ENCODE measurements at places on chromosomes 4 and X.
A peak's percentile ranks its signal among the peaks of the same experiment; 100 is the strongest.

GRCh38 chr4:126180642-126181041 lies 865.9 kb downstream of the FAT4 start:
- DNase-seq = no peak
- no peak overlapping the region for H3K4me3 ChIP-seq
- no peaks in the 10 kb centered on the region for H3K27me3 ChIP-seq
- no peaks in the 10 kb centered on the region for H3K4me1 ChIP-seq
- H3K36me3 ChIP-seq = no peaks in the 10 kb centered on the region

DNA sequence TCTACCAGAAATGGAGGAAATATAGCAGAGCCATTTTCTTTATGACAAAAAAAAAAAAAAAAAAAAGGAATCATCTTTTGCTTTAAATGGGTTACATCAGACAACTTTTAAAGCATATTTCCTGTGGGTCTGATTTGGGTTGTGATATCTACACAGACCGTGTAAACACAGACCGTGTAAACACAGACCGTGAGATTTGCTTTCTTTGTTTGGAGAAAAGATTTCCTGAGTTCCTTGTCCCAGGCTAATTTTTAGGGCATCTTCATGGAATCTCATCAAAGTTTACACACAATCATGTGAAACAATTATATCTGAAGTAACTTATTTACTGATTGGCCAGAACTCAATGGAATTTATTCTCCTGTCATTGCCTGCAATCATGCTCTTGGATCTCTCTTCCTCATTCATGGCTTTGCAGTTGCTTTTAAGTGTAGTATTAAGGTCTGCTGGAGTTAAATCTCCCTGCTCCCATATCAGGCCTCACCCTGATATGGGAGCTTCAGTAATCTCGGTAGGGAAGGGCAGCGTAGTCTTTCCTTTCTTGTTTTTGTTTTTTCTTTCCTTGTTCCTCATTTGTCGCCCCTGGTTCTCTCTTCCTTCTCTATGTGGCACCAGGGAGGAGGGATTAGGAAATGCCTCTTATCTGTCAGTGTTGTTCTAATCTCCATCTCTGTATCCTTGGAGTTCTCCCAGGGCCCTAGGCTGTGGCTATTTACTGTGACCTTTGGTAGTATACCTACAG lies 248.6 kb upstream of the JADE1 start:
- H3K27me3 ChIP-seq = no peaks in the 10 kb centered on the region
- no peaks in the 10 kb centered on the region for H3K36me3 ChIP-seq
- DNase-seq = no peak
- H3K4me3 ChIP-seq = no peak overlapping the region
- H3K27ac ChIP-seq = peak overlapping the region; percentile 17

DNA sequence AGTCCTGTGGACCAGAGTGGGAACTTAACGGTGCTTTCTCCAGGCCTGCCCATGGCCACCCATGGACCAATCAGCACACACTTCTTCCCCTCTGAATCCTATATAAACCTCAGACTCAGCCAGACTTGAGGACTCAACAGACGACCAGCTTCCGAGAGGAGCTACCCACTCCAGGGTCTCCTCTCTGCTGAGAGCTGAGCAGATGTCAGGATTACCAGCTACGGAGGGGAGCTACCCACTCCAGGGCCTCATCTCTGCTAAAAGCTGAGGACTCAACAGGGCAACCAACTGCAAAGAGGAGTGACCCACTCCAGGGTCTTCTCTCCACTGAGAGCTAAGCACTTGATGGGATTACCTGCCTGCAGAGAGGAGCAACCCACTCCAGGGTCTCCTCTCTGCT lies 80.0 kb upstream of the DDX60 start:
- DNase-seq = no peak
- H3K4me1 ChIP-seq = peaks cover 3% of the 10 kb centered on the region
- H3K36me3 ChIP-seq = peaks cover 26% of the 10 kb centered on the region
- no peak overlapping the region for H3K4me3 ChIP-seq
- H3K27ac ChIP-seq = no peak overlapping the region

DNA sequence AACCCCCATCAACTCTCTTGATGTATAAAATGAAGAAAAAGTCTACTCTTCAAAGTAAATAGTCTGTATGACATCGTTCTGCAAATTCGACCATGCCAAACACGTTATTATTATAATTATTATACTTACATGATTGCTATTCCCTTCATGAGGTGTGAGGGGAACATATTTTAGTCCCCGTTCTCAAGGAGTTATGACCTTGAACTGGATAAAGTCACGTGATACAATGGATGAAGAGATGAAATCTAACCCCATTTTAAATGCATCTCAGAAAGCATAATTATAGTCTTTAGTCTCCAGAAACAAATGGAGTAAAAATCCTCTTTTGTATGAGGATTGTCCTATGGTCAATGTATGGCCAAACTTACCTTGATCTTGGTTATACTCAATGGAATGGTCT lies 250.3 kb downstream of the HS3ST1 start:
- H3K4me3 ChIP-seq = no peak overlapping the region
- no peaks in the 10 kb centered on the region for H3K36me3 ChIP-seq
- no peak for DNase-seq
- no peaks in the 10 kb centered on the region for H3K4me1 ChIP-seq
- no peaks in the 10 kb centered on the region for H3K27me3 ChIP-seq
- no peak overlapping the region for H3K27ac ChIP-seq

DNA sequence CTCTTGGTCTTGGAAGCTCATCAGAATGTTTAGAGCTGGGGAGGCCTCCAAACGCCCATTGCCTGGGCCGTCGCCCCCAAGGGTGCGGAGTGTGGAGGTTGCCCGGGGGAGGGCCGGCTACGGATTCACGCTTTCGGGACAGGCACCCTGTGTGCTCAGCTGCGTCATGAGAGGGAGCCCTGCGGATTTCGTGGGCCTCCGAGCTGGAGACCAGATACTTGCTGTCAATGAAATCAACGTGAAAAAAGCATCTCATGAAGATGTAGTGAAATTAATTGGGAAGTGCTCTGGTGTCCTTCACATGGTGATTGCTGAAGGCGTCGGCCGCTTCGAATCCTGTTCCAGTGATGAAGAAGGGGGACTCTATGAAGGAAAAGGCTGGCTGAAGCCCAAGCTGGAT lies 23.3 kb downstream of the RGS12 start:
- H3K4me1 ChIP-seq = no peaks in the 10 kb centered on the region
- H3K27me3 ChIP-seq = no peaks in the 10 kb centered on the region
- no peak overlapping the region for H3K4me3 ChIP-seq
- H3K36me3 ChIP-seq = no peaks in the 10 kb centered on the region

- H3K36me3 ChIP-seq = no peaks in the 10 kb centered on the region
- no peaks in the 10 kb centered on the region for H3K4me1 ChIP-seq
- no peak overlapping the region for H3K4me3 ChIP-seq
- no peak for DNase-seq
- H3K27me3 ChIP-seq = no peaks in the 10 kb centered on the region
Observed at GRCh38 chrX:137427426-137427778, 138.5 kb upstream of the ZIC3 start.

GRCh38 chr4:8081621-8082516 lies 76.7 kb downstream of the ABLIM2 start:
- H3K27ac ChIP-seq = no peak overlapping the region
- no peaks in the 10 kb centered on the region for H3K27me3 ChIP-seq
- no peaks in the 10 kb centered on the region for H3K4me1 ChIP-seq
- H3K4me3 ChIP-seq = no peak overlapping the region
- no peak for DNase-seq

DNA sequence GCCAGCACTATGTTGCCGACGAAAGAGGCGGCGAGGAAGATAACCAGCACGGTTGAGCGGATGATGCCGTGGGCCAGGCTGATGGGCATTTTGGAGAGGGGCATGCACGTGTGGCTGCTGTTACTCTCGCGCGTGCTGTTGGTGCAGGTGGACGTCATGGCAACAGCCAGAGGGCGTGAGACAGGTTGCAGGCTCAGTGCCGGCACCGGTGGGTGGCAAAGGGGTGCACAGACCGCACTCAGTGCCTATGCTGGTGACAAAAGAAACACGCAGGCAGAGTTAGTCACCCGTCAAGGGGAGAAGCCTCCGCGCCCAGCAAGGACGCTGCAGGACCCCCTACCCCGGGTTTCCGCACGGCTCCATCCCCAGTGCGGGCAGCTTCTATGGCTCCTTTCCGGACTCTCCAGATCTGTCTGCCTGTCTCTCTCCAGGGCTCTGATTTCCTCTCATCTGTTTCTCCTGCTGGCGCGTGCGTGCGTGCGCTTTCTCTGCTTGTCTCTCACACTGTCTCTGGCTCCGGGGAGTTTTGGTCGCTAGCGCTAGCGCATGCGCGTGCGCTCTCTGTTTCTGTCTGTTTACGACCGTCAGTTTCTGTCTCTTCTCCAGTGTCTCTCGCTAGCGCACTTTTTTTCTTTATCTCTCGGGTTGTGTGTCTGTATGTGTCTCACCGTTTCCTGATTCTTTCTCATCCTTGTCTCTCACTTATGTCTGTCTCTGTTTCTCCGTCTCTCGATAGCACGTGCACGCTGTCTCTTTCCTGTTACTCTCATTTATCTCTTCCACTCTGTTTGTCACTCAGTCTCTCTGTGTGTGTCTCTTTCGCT lies 2.1 kb downstream of the GPR101 start:
- H3K27me3 ChIP-seq = no peaks in the 10 kb centered on the region
- H3K4me3 ChIP-seq = peak overlapping the region; percentile 31

DNA sequence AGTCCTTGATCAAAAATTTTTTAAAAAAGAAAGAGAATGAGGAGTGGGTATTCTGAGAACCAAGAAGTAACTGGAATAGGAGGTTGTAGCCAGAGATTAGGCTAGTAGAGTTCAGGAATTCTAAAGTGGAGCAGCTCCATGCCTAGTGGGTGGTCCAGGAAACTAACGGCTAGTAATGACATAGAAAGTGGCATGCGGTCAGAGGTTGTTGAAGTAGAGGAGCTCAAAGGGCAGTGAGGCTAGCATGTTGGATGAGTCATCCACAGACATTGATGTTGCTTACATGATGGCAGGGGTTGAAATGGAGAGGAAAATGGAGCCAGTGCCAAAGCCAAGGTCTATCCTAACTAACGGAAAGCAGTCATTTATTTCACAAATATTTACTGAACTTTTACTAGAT lies 42.1 kb downstream of the TEX13B start:
- H3K36me3 ChIP-seq = no peaks in the 10 kb centered on the region
- DNase-seq = no peak
- H3K4me3 ChIP-seq = no peak overlapping the region
- H3K27ac ChIP-seq = no peak overlapping the region
- H3K4me1 ChIP-seq = no peaks in the 10 kb centered on the region

DNA sequence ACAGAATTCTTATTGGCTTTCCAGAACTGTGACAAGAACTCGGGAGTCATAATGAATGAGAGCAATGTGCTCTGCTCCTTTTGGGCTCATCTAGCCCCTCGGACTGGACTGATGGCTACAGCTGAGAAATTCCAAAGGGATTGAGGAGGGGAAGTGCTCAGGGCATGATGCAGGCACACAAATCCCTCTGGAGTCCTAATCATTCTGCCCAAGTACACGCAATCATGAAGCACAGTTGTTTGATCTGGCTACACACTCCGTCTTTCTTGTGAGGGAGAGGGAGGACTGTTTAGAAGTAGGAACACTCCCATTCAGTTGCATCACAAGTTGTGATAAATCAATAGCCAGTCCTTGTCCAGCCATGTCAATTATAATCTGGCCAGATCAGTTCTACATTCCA lies 237.5 kb downstream of the COL25A1 start:
- H3K4me3 ChIP-seq = no peak overlapping the region
- no peak for DNase-seq
- H3K27ac ChIP-seq = no peak overlapping the region
- H3K4me1 ChIP-seq = no peaks in the 10 kb centered on the region

DNA sequence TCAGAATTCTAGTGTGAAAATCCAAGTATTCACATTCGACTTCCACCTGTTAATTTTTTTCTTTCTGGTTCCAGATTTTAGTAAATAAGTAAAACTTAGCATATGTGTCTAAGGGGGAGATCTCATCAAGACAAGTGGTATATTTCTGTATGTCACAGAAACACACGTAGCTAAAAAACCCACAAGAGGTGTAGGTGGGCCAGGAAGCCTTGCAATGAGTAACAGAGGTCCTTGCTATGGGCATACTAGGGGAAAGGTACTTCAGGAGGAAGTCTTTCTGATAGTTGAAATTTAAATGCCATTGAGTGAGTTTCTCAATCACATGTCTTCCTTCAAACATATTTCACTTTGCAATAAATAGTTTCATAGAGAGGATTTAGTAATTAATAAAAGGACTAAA lies 315.8 kb downstream of the MID1IP1 start:
- no peak overlapping the region for H3K27ac ChIP-seq
- no peaks in the 10 kb centered on the region for H3K4me1 ChIP-seq
- no peaks in the 10 kb centered on the region for H3K36me3 ChIP-seq
- H3K27me3 ChIP-seq = no peaks in the 10 kb centered on the region
- no peak for DNase-seq
- H3K4me3 ChIP-seq = no peak overlapping the region

DNA sequence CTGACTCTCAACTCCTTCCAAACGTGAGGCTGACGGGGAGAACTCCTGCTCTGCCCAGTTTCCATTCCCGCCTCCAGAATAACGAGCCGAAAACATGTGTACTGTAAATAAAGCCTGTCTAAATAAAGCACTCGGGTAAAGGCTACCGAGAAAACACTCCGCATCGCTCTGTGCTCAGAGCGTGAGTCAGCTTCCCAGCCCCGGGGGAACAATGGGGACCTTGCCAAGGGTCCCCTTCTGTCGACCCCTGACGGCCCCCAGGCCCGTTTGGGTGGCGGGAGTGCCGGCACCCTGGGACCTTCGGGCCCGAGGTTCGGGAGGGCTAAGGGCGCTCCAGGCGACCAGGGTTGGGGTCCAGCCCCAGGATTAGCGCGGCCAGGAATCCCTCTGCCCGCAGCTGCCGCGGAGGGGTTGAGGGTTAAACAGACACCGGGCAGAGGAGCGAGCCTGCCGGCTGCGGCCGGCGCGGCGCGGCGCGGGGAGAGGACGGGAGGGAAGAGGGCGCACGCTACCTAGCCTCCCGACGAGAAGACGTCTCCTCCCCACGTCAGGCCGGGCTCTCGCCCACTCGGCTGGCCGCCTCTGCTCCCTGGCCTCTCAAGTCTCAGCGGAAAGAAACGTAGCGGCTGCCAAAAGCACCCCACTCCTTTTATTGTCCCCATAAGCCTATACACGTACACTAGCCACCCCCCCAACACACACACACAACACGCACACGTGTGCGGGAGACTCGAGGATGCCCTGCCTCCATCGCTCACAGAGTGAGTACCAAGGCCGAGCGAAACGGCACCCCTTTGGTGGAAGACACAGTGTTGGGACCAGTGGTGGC lies 85.5 kb downstream of the BCOR start:
- H3K4me3 ChIP-seq = peak overlapping the region; percentile 56
- DNase-seq = no peak
- H3K27ac ChIP-seq = peak overlapping the region; percentile 87
- H3K36me3 ChIP-seq = no peaks in the 10 kb centered on the region
- H3K27me3 ChIP-seq = no peaks in the 10 kb centered on the region

GRCh38 chrX:10062980-10063379 lies 93.8 kb upstream of the CLCN4 start:
- no peak for DNase-seq
- no peak overlapping the region for H3K4me3 ChIP-seq
- H3K27me3 ChIP-seq = no peaks in the 10 kb centered on the region
- no peaks in the 10 kb centered on the region for H3K36me3 ChIP-seq

- peak; percentile 50 for DNase-seq
- no peaks in the 10 kb centered on the region for H3K27me3 ChIP-seq
- H3K36me3 ChIP-seq = no peaks in the 10 kb centered on the region
- H3K27ac ChIP-seq = no peak overlapping the region
Observed at GRCh38 chrX:35890699-35891098, 28.8 kb upstream of the CFAP47 start.

GRCh38 chrX:133685822-133686221 lies 270.5 kb upstream of the GPC4 start:
- DNase-seq = no peak
- H3K27ac ChIP-seq = no peak overlapping the region
- H3K27me3 ChIP-seq = no peaks in the 10 kb centered on the region
- no peaks in the 10 kb centered on the region for H3K4me1 ChIP-seq

Data from Peyer's patch (tissue), 4 donors.